ENCODE measurements at places on chromosomes 7 and 10. TPM values are rescaled to one million over a fixed set of nuclear protein-coding genes. Genes with fewer than 3 reads are reported as not detected.
A peak's percentile ranks its signal among the peaks of the same experiment; 100 is the strongest.

The BHLHA15 gene
- not detected for total RNA-seq

DNA sequence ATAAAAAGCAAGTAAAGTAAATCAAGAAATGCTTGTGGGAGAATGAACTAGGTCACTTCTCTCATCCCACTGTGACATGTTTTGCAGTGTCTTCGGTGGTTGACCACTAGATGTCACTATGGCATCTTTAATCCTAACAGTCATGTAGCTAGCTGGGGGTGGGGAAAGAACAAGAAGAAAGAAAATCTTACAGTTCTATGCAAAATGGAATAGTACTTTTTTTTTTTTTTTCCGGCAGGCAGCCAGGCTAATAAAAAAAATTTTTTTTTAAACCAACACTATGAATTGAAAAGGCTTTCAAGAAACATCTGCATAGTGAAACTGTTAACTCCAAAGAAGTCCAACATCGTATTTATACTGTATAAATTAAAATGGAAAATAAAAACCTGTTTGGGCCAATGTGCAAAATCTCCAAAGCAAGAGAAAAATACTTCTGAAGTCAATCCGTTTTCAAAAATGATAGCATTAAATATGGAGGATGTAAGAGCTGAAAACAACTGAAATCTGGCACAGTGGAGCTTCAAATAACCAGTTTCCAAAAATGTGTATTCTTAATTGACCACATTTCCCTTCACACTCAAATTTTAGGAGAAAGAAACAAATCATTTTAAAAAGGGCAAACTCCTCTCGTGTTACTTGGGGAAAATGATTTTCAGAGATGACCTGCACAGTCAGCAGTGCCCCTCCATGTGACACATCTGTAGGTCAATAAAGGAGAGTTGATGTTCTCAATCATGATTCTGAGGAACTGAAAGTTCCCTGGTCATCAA lies 38.5 kb downstream of the CDK1 start:
- H3K36me3 ChIP-seq: no peaks in the 10 kb centered on the region
- no peak overlapping the region for H3K27ac ChIP-seq

GRCh38 chr7:44094365-44094764 lies 9.8 kb upstream of the AEBP1 start:
- H3K27ac ChIP-seq: no peak overlapping the region
- DNase-seq: no peak
- no peaks in the 10 kb centered on the region for H3K4me1 ChIP-seq
- no peaks in the 10 kb centered on the region for H3K36me3 ChIP-seq

GRCh38 chr7:116173051-116174028 lies 37.0 kb upstream of the TES start:
- H3K36me3 ChIP-seq: no peaks in the 10 kb centered on the region
- H3K27ac ChIP-seq: no peak overlapping the region
- DNase-seq: peak; percentile 28
- H3K27me3 ChIP-seq: no peaks in the 10 kb centered on the region
- H3K4me1 ChIP-seq: no peaks in the 10 kb centered on the region
- no peak overlapping the region for H3K4me3 ChIP-seq

- H3K4me1 ChIP-seq: no peaks in the 10 kb centered on the region
- H3K36me3 ChIP-seq: no peaks in the 10 kb centered on the region
- no peak overlapping the region for H3K4me3 ChIP-seq
Observed at GRCh38 chr7:86320889-86321288, 322.8 kb upstream of the GRM3 start.
